Panc1 (cell line): ENCODE measurements at places on chromosomes 3 and 15. TPM values are rescaled to one million over a fixed set of nuclear protein-coding genes. Genes with fewer than 3 reads are reported as not detected.

The SLC38A3 gene
- 6.0 TPM for total RNA-seq

The SCAMP5 gene
- 11.2 TPM for total RNA-seq

The GOLGA6L7 gene
- total RNA-seq: not detected

The SLC22A14 gene
- 0.13 TPM for total RNA-seq

The PIGB gene
- total RNA-seq: 19.3 TPM

The TPM1 gene
- total RNA-seq: 298 TPM

- DNase-seq: no peak
Observed at GRCh38 chr15:87556886-87557285, 699.7 kb downstream of the NTRK3 start.

DNA sequence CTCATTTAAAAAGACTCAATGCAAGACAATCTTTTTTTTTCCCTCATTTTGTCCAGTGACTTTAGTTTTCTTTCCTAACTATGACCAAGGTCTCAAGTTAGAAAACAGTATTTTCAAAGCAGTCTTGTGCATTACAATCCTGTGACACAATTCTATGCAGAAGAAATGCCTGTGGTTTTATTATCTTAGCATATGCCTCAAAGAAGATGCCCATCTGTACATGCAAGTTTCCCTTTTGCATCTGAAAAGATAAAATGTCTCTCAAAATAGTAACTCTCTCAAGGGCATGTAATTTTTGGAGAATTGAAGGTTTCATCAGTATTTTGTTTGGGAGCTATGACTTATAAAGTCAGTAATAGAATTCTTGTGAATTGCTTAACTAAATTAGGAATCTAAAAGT is 292.0 kb upstream of the SUCLG2 start:
- DNase-seq: no peak

DNA sequence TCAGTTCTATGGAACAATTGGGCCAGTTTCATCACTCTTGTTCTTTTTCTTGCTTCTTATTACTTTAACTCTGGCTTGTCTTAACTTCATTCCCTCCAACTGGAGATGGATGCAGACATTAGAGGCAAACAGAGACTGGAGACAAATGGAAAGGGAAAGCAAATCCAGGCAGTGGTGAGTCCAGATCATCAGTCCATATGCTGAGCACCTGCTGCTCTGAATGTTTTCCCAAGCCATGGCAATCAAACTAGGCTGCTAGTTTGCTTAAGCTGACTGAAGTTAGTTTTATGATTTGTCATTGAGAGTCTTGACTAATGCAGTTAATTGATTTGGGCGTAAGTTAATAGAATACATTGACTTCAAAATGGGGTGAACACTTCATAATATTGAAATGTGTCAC is 41.0 kb upstream of the TBC1D5 start:
- no peak for DNase-seq

DNA sequence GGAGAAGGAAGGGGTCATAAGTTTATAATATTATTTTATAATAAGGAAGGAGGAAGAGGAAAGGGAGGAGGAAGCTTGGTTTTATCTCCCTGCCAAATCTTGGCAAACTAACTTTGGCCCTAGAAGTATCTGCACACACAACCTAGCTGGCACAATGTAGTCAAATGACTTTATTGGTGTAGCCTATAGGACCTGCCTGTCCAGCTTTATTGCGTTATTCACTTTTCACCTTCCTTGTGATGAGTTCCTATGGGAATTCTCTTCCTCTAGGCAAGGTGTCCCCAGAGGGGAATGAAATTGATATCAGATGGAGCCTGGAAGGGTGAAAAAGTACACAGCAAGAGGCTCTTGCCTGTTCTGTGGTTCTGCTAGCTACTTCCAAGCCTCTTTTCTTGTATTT is 111.2 kb upstream of the SLC25A36 start:
- DNase-seq: no peak

GRCh38 chr3:143567823-143568222 is 280.4 kb downstream of the SLC9A9 start:
- no peak for DNase-seq

GRCh38 chr15:40464595-40465185 is 6.1 kb upstream of the CHST14 start:
- DNase-seq: no peak

DNA sequence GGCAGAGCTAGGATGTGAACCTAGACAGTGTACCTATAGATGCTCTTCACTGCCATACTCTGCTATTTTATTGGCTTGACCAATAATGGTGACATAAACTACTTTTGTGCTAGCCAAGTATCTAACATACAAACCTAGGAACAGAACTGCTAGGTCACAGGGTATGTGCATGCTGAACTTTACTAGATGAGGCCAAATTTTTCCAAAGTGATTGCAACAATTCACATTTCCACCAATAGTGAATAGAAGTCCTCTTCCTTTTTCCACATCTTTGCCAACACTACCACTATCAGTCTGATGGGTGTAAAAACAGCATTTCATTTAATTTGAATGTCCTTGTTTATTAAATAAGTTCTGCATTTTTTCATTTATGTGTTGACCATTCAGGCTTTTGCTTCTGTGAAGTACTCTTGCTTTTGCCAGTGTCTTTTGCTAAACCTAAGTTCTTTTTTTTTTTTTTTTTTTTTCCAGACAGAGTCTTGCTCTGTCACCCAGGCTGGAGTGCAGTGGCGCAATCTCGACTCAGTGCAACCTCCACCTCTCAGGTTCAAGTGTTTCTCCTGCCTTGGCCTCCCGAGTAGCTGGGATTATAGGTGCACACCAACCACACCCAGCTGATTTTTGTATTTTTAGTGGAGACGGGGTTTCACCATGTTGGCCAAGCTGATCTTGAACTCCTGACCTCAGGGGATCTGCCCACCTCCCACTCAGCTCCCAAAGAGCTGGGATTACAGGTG is 54.1 kb downstream of the DCAF1 start:
- no peak for DNase-seq

DNA sequence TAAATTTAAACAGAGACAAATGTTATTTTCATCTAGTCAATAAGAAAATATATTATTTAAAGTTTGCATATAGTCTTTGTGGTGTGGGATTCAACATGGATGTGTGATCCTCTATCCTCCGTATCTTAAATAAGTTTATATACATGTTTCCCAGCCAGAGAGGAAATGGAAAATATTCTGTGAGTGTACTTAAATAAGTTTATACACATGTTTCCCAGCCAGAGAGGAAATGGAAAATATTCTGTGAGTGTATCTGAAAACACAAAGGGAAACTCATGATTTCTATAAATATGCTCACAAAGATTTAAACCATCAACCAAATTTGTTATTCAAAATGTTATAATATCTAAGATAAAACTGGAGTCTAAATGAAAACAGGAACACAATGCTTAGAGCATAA is 110.0 kb upstream of the MELTF start:
- no peak for DNase-seq

- no peak for DNase-seq
Observed at GRCh38 chr3:161354554-161354953, 16.8 kb downstream of the SPTSSB start.
